ENCODE measurements at places on chromosomes 12 and 14.

DNA sequence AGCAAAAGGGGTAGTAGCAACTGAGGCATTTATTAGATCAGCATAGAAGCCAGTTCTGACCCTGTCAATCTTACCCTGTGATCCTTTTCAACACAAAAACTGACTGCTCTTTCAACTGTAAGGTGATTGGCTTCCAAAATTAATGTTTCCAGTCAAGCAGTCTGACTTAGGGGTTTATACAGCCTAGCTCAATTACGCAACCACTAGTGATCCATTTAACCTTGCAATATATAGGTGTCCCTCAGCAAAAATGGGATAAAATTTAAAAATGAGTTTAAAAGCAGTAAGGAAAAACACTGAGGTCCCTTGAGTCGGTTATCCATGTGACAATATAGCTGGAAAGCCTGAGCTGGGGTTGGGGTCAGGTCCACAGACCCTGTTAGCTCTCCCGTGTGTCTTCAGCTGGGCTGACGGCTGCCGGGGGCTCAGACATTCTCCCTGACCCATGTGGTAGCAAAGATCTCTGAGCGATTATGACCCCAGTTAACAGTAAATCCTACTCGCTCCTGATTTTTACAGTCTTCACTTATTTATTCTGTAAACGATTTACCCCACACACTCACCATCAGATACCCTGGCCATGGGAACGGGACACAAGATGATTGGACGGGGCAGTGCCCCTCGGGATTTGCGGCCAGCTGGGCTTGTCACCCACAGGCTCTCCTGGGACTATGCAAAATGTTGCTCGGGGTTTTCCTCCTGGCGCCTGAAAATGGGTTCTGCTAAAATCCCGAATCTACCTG lies 16.6 kb downstream of the ADGRD1 start:
- DNase-seq, result no peak

- DNase-seq, result no peak
These were observed 50.9 kb downstream of the CHST11 start for GRCh38 chr12:104507672-104508071.

DNA sequence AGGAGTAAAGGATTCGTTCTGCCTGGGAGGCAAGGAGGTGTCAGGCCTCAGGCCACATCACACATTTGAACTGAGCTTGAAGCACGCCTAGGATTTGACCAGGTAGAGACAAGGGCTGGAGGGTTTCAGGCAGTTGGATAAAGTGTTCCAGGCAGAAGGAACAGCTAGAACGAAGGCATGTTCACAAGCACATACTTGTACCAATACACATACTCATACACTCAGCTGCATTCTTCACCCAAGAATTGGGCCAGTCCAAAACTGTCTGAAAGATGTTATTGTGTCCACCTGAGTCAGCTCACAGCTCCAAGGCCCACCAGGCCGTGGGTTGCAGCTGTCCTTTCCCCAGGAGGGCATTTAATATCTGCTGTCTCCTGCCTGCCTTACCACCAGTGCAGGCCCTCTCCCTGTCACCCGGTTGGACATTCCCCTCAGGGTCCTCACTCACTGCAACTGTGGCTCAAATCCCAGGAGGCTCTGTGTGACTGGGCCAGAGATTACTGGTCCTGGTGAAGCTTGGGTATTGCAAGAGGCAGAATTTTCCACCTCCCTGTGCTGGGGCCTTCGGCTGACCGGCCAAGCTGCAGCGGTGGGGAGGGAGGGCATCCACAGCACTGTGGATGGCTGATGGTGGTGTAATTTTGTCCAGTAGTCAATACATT lies 12.8 kb upstream of the AQP2 start:
- no peak for DNase-seq

DNA sequence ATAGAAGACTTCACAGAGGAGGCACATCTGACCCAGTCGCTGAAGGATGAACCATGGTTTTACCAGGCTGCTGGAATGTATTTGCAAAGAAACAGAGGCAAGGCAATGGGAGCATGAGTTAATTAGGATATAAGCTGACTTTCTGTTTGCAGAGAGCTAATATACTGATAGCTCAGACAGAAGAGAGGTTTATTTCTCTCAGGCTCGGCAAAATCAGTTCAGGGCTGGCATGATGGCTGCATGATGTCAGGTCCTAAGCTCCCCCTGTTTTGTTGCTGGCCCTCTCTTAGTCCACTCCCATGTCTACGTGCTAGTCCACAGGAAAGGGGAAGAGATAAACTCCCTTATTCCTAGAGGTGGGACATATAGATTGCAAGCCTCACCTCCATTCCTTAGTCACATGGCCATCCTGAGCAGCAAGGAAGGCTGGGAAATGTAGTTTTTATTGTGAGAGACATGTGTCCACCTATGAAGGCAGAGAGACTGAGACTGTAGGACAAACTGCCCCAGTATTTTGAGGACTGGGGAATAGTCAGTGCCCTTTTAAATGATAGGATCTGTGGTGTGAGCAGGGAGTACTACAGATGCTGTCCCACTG lies 224.5 kb downstream of the VRK1 start:
- no peak for DNase-seq

DNA sequence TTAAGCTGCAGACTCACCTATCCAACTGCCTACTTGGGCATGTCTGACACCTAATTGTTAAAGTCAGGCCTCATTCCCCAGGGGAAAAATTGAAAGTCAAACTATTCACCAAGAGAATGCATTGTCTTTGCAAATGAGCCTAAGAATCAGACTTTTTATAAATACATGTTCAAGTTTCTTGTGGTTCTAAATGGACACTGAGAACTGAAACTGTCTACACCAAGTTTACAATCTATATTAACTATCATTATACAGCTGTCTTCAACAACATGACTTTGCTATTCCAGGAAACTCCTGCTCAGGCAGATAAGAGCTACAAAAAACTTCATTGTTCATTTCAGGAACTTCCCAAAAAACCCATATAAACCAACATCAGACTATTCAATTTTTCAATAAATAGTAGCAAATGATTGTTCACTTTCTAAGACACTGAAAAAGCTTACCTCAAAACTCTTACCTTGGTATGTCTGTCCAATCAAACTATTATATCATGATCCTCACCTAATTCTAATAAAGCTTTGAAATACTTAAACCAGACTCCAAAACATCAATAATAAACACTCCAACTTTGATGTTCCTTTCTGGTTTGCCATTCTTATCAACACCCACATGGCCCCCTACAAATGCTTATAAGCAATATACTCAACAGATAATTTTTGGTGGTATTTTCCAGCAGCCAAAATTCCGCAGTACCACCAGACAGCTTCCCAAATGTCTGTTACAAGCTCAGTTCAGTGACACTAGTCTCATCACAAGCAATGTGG lies 24.2 kb downstream of the CDK17 start:
- DNase-seq, result no peak

- no peak for DNase-seq
These were observed 17.0 kb upstream of the NUBPL start for GRCh38 chr14:31543969-31544799.

DNA sequence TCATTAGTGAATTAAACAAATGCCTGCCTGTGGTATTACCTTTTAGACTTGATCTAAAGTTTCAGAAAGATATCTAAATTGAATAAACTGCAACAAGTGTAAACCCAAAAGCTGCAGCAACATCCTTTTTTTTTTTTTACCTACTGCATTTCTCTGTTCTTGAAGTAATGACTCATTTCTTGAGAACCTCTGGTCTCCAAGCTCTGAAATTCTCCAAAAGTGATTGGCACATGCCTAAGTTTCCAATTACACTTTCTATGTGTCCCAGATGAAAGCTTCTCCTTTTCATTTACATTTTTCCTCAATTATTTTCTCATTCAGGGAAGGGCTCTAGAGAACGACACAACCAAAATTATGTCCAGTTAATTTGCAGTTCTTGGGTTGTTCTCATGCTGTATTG lies 435.2 kb upstream of the DCN start:
- no peak for DNase-seq

GRCh38 chr14:89291351-89291940 lies 125.6 kb downstream of the FOXN3 start:
- DNase-seq, result no peak

DNA sequence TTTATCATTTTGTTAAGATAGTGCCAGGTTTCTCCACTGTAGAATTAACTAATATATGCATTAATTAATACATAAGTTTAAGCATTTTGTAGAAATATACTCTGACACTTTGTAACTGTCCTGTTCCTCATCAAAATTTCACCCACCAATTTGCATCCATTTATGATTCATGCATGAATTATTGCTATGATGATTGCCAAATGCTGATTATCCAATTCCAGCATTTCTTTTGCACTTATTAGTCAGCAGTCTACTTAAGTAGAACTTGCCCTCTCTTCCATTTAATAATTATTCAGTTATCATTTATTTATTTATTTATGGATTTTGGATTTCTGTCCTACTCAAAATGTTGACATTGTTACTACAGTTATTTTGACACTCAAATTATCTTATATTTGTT lies 72.2 kb downstream of the SLC6A15 start:
- no peak for DNase-seq

DNA sequence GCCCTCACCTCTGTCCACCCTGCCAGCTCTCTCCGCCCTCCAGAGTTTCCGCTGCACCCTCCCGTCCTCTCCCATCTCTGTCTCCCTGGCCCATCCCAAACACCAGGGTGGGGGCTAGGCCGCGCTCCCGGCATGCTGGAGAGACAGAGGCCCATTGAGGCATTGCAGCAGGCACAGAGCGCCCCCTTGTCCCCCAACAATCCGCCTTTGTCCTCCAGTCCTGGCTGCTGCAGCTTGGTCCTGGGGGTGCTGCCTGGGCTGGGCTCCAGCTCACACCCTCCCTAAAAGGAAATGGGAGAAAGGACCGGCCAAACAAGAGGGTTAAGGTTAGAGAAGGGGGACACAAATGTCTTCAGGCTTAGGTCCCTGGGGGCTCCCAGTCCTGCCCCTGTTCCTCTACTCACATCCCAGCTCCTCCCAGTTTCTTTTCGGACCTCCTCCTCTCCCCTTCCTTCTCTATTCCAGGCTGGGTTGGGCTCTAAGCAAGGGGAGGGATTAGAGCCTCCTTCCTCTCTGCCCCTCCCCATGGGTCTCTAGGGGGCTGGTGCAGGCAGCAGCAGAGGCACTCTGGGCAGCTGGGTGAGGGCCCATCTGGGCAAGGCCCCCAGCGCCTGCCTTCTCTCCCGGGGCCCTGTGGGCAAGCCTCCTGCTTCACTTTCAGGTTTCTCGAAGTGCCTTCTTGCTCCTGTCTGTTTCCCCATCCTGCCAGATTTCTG lies at the start of gene CMTM5:
Gene CMTM5, plus strand, starts transcription at position 565 of the 716 bp plus-strand sequence. CDS start 206 bp downstream, outside the sequence.
- DNase-seq, result no peak

DNA sequence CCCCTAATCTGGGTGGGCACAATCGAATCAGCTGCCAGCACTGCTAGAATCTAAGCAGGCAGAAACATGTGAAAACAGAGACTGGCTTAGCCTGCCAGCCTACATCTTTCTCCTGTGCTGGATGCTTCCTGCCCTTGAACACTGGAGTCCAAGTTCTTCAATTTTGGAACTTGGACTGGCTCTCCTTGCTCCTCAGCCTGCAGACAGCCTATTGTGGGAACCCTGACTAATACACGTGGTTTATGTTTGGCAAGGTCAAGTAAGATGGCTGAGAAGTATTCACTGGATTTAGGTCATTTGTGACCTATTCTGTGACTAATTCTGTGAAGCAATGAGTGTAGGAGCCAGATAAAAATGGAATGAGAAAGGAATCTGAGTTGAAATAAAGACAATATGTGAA lies 11.0 kb downstream of the GPR135 start:
- no peak for DNase-seq

- no peak for DNase-seq
These were observed 51.9 kb downstream of the SUSD6 start for GRCh38 chr14:69663300-69663643.

- no peak for DNase-seq
These were observed 28.5 kb downstream of the CCDC88C start for GRCh38 chr14:91389150-91389549.

- DNase-seq, result no peak
These were observed 41.0 kb downstream of the GSC start for GRCh38 chr14:94728950-94729349.

DNA sequence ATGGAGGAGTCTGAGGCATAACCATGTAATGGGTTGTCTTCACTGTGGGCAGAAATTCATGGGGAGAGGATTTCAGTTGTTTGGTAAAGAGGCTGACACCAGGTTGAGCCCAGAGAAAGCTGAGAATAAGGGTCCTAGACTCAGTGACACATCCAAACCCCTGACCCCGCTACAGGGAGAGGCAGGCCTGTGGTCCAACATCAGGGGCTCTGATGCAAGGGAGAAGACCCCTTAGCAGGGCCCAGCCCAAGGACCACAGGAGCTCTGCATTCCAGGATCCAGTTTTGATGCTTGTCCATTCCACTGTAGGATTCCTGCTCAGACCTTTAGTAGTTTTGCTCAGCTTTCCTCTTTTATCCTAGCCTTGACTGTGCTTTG lies 15.5 kb downstream of the GPR68 start:
- DNase-seq, result no peak

DNA sequence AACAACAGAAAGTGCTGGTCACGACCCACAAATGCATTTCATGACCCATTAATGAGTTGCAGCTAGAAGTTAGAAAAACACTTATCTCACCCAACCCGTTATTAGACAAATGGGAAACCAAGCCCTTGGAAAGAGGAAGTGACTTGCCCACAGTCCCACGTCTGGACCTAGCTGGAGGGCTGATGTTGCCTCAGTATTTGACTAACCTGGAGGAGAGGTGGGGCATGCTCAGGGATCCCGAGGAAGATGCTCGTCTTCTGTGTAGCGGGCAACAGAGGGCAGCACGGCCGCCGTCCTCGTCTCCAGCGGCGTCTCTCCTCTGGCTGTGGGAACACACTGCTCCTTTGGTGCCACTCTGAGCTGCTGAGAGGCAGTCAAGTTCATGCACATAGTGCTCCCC lies 12.7 kb downstream of the CCND2 start:
- no peak for DNase-seq

DNA sequence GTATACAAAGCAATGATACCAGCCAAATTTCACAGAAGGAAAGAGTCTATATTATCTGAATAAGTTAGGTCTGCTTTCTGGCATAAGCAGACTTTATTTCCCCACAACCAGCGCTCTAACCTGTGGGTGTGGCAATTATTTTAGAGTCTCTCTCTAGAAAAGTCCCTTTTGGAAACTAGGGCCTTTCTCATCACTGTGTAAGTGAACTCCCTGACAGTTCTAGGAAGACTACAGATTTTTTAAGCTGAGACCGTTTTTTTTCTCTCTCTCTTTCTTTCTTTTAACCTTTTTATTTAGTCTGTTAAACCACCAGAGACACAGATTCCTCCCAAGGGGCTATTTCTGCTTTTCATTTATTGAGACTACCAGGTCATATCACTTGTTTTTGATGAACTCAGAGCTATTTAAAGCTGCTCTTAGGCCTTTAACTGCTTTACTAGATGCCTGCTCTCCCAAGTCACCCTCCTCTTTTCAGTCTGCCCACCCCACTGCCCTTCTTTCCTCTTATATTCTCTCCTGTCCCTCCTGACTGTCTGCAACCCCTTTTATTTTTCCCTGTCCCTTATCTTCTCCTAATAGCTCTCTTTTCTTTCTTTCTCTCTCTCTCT lies 69.2 kb upstream of the ARHGAP5 start:
- no peak for DNase-seq

GRCh38 chr12:120085920-120086645 lies 30.5 kb downstream of the RAB35 start:
- no peak for DNase-seq
